ENCODE measurements at places on chromosomes 4 and X.

DNA sequence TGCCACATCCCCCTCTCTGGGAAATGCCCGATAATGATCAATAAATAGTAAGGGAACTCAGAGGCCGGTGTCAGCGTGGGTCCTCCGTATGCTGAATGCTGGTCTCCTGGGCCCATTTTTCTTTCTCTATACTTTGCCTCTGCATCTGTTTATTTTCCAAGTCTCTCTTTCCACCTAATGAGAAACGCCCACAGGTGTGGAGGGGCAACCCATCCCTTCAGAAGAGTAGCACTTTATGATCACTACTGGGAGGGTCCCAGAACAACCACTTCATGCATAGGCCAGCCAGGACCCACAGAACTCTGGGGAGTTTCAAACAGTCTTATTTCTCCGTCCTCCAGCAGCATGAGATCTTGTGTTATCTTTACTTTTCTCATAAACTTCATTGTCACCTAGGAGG is 100.1 kb downstream of the CEP44 start:
- DNase-seq = no peak

- no peak for DNase-seq
Measured at GRCh38 chr4:165461159-165461821, 82.5 kb downstream of the CPE start.

DNA sequence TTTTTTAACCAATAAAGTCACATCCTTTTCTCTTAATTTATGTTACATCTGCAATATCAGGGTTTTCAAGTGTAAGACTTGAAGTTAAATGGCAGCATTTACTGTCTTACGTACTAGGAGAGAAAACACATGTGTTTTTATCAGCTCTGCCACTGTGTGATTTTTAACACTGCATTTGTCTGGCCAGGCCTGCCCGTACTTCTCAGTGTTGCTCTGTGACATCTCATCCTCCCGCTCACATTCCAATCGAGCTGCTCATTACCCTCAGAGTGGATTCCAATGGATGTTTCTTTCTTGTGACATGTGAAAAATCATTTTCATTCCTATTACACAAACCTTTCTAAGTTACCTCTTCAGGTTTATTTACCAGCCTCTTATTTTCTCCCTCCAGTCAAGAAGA is 420.3 kb downstream of the FAT4 start:
- DNase-seq = peak; percentile 65

DNA sequence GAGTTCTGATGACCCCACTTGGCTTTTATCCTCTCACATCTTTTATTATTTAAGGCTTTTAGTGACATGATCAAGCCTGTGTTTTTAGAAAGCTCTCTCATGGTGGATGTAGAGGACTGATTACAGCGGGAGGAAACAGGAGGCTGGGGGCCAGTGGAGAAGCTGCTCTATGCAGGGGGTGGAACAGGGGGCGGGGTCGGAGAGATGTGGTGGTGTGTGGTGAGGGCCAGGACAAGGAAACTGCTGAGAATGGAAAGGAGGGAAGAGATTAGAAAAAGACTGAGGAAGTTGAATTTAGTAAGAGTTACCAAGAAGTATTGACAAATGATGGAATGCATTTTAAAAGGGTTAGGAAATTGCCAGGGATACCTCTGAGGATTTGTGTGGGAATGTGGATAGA is 292.2 kb downstream of the ZIC3 start:
- no peak for DNase-seq

DNA sequence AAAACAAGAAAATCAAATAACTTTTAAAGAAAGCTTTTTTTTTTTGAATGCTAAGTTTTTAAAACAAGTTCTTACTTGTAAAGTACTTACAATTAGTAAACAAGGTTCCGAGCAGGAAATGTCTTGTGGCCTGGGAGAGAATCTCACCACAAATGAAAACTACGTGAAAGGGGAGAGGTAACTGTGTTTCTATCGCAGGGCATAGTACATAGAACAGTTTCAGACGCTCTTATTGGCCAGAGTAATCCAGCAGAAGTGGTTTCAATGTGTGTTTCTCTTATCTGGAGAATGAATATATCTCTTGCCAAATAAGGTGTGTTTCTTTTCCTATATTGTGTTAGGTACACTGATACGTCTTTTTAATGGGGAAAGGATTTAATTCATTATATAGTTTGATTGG is at the start of gene PLAC8:
TSS of gene PLAC8 (minus strand) at position 154 of the 400 bp plus-strand sequence. CDS start 6,808 bp downstream, outside the sequence.
- DNase-seq = no peak
